ENCODE measurements at places on chromosomes 12 and 14.

GRCh38 chr14:50599700-50600444 lies 39.9 kb downstream of the ATL1 start:
- no peak for DNase-seq

- peak; percentile 94 for DNase-seq
Observed at GRCh38 chr14:103121846-103122584, 1.2 kb upstream of the TNFAIP2 start.

- no peak for DNase-seq
Observed at GRCh38 chr14:61477712-61478462, 156.5 kb downstream of the PRKCH start.

DNA sequence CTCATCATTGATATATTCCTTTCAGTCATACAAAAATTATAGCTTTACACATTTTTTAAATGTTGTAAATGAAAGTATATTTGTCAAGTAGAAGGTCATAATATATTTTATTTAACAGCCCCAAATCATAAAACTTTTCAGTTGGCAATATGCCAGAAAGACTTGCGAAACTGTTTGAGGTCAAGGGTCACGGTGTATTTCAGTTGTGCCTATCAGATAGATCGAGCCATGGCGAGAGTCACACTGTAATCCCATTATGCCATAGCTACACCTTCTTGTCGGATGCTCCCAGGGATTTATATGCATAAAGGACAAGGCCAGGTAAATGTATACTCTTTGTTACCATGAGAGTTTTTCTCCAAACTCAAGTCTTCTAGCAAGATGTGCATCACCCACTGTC lies 26.7 kb upstream of the G2E3 start:
- DNase-seq, result no peak

DNA sequence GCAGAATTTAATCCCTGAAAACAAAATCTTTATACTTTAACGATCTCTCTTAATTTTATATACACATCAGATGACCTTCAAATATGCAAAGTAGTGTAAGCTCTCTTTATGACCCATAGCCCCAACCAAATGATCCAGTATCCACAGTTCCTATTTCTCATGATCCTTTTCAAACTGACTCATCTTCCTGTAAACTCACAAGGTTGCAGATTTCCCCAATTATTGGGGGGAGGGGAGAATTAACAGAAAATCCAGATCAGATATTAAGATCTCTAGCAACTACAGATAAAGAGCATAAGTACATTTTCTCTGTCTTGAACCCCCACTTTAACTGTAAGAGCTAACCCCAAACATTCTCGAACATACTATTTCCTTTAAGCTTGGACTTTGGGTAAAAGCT lies 12.5 kb downstream of the GNS start:
- DNase-seq, result no peak

DNA sequence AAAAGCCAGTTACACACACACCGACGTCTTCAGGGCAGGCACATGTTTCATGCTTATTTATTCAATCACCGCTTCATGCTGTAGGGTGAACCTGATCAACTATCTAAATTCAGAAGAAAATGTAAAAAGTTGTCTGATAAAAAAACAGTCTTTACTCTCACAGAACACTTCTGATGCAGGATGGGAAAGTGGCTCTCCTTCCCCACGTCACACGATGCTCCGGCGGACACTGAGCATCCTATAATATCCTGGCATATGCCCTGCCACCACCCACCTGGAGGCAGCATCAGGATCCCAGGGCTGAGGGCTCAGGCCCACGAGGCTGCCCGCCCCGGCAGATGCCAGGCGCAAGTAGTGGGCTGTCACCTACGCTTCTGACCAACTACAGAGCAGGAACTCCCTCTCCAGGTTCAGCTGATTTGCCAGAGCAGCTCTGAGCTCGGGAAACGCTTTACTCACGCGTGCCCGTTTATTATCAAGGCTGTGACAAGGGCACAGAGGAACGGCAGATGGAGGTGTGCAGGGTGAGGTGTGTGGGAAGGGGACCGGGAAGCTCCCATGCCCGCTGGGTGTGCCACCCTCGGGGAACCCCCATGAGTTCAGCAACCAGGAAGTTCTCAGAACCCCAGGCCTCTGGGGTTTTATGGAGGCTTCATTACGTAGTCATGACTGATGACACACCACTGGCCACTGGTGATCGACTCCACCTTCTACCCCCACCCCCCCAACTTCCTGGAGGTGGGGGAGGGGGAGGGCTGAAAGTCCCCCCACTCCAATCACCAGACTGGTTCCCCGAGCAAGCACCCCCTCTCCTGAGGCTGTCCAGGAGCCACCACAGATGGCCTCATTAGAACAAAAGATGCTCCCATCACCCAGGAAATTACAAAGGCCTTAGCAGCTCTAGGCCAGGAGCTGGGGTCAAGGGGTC lies 32.1 kb downstream of the SLC15A4 start:
- no peak for DNase-seq

DNA sequence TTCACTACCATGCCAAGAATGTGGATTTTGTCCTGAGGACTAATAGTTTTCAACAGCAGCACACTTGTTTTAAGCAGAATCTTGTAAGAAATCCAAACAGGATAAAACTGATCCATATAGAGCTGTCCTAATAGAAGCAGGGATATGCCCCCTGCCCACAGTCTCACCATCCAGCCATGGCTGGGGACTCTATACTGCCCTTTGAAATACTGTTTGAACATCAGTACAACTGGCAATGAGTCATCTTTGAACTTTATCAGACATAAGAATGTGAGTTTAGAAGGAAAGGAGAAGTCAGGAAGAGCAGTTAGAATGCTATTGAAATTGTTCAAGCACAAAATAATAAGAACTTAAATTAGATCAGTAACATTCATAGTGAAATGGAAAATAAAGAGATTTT lies 3.8 kb upstream of the C12orf42 start:
- no peak for DNase-seq

DNA sequence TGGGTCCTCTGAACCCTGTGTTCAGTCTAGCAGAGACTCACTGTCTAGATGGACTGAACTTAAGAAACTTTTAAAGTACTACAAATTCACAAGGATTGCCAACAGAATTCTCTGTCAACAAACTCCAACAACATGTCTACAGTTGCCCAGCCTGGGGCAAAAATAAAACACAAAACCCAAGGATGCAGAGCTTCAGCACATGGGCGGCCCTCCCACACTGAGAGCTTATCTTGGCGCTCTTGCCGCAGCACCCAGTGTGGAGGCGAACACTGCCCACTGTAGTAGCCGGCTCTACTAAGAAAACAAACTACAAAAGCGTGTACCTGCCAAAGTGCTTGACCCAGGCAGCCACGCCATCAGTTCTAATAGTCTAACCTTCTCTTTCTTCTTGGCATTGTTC lies 66.7 kb downstream of the PTPN21 start:
- no peak for DNase-seq

DNA sequence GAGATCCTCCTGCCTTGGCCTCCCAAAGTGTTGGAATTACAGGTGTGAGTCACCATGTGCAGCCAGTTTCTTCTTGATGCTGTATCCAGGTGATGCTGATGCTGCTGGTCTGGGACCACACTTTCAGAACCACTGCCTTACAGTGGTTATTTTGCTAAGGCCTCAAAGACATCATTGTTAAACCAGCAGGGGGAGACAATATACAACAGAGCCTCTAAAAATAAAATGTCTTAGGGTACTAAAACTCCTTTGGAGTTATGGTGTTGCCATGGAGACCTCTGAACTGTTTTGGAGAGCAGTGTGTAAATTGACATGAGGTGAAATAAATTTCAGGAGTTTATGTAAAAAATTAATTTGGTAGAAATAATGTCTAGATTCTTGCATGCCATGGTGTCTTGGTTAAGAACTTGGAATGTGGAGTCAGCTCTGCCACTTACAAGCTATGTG lies 1.1 kb upstream of the ARG2 start:
- DNase-seq, result peak; percentile 85

DNA sequence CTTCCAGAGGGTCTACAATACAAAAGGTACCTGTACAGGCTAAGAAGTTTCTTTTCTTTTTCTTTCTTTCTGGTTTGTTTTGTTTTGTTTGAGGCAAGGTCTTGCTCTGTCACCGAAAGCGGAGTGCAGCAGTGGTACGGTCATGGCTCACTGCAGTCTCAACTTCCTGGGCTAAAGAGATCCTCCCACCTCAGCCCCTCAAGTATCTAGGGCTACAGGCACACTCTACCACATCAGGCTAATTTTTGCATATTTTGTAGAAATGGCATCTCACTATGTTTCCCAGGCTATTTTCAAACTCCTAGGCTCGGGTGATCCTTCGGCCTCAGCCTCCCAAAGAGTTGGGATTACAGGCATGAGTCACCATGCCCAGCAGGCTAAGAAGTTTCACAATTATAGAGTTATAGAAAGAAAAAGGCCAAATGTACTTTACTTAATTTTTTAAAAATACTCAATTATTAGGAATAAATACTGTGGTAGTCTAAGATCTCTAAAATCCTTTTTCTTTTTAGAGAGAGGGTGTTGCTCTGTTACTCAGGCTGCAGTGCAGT lies 3.0 kb upstream of the PIGH start:
- no peak for DNase-seq

- no peak for DNase-seq
Observed at GRCh38 chr12:76368230-76368629, 20.0 kb upstream of the BBS10 start.

DNA sequence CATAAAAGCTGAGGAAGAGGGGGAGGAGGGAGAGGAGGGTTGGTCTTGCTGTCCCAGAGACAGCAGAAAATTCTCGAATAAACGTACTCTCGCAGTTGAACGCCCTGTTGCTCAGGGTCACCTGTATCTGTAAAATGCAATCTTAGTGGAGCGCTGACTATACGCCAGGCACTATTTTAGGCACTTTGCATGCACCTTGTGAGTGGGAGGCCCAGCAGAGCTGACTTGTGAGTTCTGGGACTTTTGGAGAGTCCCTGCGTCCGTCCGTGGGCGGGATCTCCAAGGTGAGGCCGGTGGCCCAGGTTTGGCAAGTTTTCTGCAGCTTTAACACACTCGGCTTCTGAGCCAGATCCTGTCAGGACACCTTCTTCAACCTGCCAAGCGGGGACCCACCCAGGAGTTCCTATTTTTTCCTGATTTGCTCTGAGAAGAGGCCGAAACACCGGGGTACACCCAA lies 32.5 kb upstream of the PLEKHG6 start:
- DNase-seq, result no peak

All from left kidney (tissue), 8 donors.